ENCODE measurements at places on chromosomes 16 and 17.

DNA sequence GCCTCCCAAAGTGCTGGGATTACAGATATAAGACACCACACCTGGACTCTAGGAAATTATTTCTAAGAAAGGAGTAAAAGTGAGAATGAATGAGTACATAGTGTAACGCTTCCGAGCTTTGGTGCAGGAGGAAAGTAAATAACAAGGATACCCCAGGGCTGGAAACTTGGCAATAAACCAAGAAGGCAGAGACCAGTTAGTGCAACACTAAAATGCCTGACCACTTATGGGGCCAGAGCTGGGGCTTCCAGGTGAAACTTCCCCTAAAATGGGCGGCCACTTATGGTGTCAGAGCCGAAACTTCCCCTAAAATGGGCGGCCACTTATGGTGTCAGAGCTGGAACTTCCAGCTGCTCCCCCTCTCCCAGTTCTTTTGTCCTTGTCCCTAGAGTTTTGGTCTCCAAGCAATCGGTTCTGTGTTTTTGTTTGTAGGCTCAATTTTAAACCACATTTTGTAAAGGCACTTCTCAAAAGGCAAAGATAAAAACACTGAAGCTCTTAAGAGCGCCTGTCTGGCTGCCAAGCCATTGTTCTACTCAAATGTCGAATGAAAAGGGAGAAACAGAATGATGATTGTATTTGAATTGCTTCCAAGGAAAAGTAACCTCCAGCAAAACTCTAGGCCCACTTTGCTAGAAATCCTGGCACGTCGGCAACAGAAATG lies 63.9 kb downstream of the NXN start:
- DNase-seq = no peak

- no peak for DNase-seq
These were observed 6.8 kb upstream of the CCL3L1 start for GRCh38 chr17:36203335-36203734.

GRCh38 chr16:81657224-81657623 lies 121.9 kb upstream of the PLCG2 start:
- no peak for DNase-seq

GRCh38 chr16:84982434-84982833 lies 28.9 kb downstream of the ZDHHC7 start:
- DNase-seq = no peak

- DNase-seq = no peak
These were observed 2.9 kb upstream of the CCDC102A start for GRCh38 chr16:57539072-57539796.

- DNase-seq = no peak
These were observed 213.8 kb downstream of the HS3ST3A1 start for GRCh38 chr17:13387952-13388351.
